ENCODE measurements at places on chromosomes 5 and 9. TPM values are rescaled to one million over a fixed set of nuclear protein-coding genes. Genes with fewer than 3 reads are reported as not detected.

The CSF2 gene
- total RNA-seq, result 0.85 TPM

The TAL2 gene
- total RNA-seq, result 0.46 TPM

The SH3GL2 gene
- not detected for total RNA-seq

The CDH9 gene
- not detected for total RNA-seq

The ENC1 gene
- 53.5 TPM for total RNA-seq

The LCP2 gene
- 40.0 TPM for total RNA-seq

The CARD9 gene
- 2.4 TPM for total RNA-seq

GRCh38 chr9:120925535-120926396 is 830 bp downstream of the TRAF1 start:
- peaks cover 40% of the 10 kb centered on the region for H3K4me1 ChIP-seq
- DNase-seq, result peak; percentile 86
- H3K27ac ChIP-seq, result peak overlapping the region; percentile 99
- peak overlapping the region; percentile 88 for H3K4me3 ChIP-seq
- H3K27me3 ChIP-seq, result no peaks in the 10 kb centered on the region
- no peaks in the 10 kb centered on the region for H3K36me3 ChIP-seq

- H3K27me3 ChIP-seq, result no peaks in the 10 kb centered on the region
- H3K36me3 ChIP-seq, result no peaks in the 10 kb centered on the region
- H3K4me1 ChIP-seq, result no peaks in the 10 kb centered on the region
- no peak overlapping the region for H3K4me3 ChIP-seq
- H3K27ac ChIP-seq, result no peak overlapping the region
Observed at GRCh38 chr5:175885813-175886212, 14.4 kb downstream of the CPLX2 start.

- H3K27me3 ChIP-seq, result no peaks in the 10 kb centered on the region
- no peaks in the 10 kb centered on the region for H3K4me1 ChIP-seq
- DNase-seq, result no peak
- no peak overlapping the region for H3K27ac ChIP-seq
Observed at GRCh38 chr9:18969128-18969527, 63.9 kb downstream of the SAXO1 start.

GRCh38 chr5:136749016-136749415 is 383.7 kb upstream of the TRPC7 start:
- DNase-seq, result no peak
- H3K4me1 ChIP-seq, result no peaks in the 10 kb centered on the region
- no peak overlapping the region for H3K4me3 ChIP-seq
- H3K36me3 ChIP-seq, result no peaks in the 10 kb centered on the region
- no peaks in the 10 kb centered on the region for H3K27me3 ChIP-seq

DNA sequence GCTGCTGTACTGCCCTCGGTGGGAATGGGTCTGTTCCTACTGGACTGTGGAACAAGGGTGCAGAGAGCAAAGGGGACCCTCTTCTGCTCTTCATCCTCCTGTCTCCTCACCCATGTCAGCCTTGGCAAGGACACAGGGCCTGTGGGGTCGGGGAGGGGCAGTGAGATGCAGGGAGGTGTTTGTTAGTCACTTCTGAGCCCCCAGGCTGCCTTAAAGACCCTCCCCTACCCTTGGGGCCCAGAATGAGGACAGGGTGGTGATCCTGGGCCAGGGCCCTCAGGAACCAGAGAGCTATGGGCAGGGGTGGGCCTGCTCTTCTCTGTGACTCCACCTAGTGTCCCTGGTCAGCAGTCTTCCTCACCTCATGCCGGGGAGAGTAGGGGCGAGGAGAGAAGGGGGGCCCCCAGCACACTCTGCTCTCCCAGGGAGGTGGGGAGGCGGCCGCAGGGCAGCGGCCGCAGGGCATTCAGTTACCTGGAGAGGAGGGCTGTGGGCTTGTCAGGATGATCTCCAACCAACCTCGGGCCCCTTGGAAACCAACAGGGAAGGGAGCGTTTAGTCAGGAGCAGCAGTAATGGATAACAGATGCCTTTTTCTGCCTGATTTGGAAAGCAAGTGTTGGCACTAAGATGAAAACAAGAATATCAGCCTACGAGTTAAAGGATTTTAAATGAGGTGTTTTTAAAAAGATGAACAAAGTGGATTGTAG is 62.0 kb upstream of the GARNL3 start:
- no peaks in the 10 kb centered on the region for H3K36me3 ChIP-seq
- no peak overlapping the region for H3K27ac ChIP-seq
- no peak for DNase-seq
- H3K27me3 ChIP-seq, result no peaks in the 10 kb centered on the region

- H3K36me3 ChIP-seq, result no peaks in the 10 kb centered on the region
- DNase-seq, result no peak
- no peak overlapping the region for H3K4me3 ChIP-seq
- H3K4me1 ChIP-seq, result peaks cover 4% of the 10 kb centered on the region
- H3K27ac ChIP-seq, result no peak overlapping the region
Observed at GRCh38 chr5:134451936-134452505, 40.3 kb upstream of the CDKN2AIPNL start.

GRCh38 chr5:8993031-8993430 is 552.8 kb downstream of the SEMA5A start:
- no peak overlapping the region for H3K27ac ChIP-seq
- H3K4me1 ChIP-seq, result no peaks in the 10 kb centered on the region
- no peaks in the 10 kb centered on the region for H3K27me3 ChIP-seq
- H3K36me3 ChIP-seq, result no peaks in the 10 kb centered on the region
- H3K4me3 ChIP-seq, result no peak overlapping the region

DNA sequence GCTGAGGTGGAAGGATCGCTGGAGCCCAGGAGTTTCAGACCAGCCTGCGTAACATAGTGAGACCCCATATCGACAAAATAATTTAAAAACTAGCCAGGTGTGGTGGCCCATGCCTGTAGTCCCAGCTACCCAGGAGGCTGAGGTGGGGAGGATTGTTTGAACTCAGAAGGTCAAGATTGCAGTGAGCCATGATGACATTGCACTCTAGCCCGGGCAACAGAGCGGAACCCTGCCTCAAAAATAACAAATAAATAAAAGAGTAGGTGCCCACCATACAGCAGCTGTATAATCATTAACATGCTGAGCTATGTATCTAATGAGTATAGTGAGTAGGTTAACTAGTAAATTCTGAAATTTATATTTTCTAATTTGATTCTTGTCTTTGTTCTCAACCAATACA is 11.0 kb upstream of the ATP6V0E1 start:
- no peak overlapping the region for H3K4me3 ChIP-seq
- H3K36me3 ChIP-seq, result no peaks in the 10 kb centered on the region
- DNase-seq, result no peak
- no peak overlapping the region for H3K27ac ChIP-seq
- no peaks in the 10 kb centered on the region for H3K4me1 ChIP-seq

GRCh38 chr9:14692470-14693250 is 572 bp downstream of the ZDHHC21 start:
- no peaks in the 10 kb centered on the region for H3K27me3 ChIP-seq
- H3K4me1 ChIP-seq, result peaks cover 16% of the 10 kb centered on the region
- no peak for DNase-seq
- H3K27ac ChIP-seq, result peak overlapping the region; percentile 66

DNA sequence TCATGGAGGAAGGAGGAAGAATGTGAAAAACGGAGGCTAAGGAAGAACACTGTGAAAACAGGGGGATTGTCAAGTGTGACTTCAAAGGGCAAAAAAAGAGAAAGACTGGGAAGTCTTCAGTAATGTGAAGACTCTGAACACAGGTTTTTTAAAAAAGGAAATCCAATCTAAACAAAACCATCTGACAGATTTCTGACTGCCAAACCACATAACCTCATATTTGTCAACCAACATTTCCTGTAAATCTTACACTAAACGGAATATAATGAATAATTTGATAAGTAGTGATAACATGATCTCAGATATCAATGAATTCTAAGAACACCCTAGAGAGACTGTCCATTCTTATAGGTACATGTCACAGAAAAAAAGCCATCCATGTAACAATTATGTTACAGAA is 124.7 kb downstream of the FBN2 start:
- no peak for DNase-seq
- no peak overlapping the region for H3K4me3 ChIP-seq
- no peaks in the 10 kb centered on the region for H3K27me3 ChIP-seq
- H3K4me1 ChIP-seq, result no peaks in the 10 kb centered on the region
- no peaks in the 10 kb centered on the region for H3K36me3 ChIP-seq

GRCh38 chr9:136304456-136304855 is 562 bp upstream of the CCDC187 start:
- H3K4me1 ChIP-seq, result peaks cover 3% of the 10 kb centered on the region
- no peak overlapping the region for H3K4me3 ChIP-seq
- H3K36me3 ChIP-seq, result no peaks in the 10 kb centered on the region
- H3K27ac ChIP-seq, result no peak overlapping the region
- no peaks in the 10 kb centered on the region for H3K27me3 ChIP-seq

DNA sequence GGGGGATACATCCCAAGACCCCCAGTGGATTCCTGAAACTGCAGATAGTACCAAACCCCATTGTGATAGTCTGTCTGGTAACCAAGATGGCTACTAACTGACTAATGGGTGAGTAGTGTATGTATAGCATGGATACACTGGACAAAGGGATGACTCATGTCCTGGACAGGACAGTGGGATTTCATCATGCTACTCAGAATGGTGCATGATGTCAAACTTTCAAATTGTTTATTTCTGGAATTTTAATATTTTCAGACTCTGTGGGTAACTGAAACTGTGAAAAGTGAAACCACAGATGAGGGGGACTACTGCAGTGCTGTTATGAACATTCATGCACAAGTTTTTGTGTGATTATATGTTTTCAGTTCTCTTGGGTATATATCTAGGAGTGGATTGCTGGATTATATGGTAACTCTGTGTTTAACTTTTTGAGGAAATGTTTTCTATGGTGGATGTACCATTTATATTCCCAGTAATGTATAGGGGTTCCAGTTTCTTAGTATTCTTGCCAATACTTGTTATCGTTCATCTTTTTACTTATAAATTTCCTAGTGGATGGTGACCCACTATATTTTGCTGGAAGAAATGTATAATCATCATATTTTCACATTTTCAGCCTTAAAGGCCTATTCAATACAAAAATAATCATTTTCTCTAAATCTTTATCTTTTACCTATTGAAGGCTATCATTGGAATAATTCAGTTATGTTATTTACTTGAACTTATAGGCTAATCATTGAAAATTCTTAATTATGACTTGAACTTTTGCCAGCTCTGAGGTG is 140.9 kb downstream of the NR3C1 start:
- DNase-seq, result peak; percentile 48
- no peaks in the 10 kb centered on the region for H3K27me3 ChIP-seq
- H3K4me1 ChIP-seq, result peaks cover 11% of the 10 kb centered on the region
- peak overlapping the region; percentile 42 for H3K27ac ChIP-seq
- no peaks in the 10 kb centered on the region for H3K36me3 ChIP-seq
- no peak overlapping the region for H3K4me3 ChIP-seq

GRCh38 chr9:6782345-6782744 is 24.6 kb downstream of the KDM4C start:
- no peak for DNase-seq
- no peaks in the 10 kb centered on the region for H3K27me3 ChIP-seq
- H3K4me3 ChIP-seq, result no peak overlapping the region
- no peak overlapping the region for H3K27ac ChIP-seq

DNA sequence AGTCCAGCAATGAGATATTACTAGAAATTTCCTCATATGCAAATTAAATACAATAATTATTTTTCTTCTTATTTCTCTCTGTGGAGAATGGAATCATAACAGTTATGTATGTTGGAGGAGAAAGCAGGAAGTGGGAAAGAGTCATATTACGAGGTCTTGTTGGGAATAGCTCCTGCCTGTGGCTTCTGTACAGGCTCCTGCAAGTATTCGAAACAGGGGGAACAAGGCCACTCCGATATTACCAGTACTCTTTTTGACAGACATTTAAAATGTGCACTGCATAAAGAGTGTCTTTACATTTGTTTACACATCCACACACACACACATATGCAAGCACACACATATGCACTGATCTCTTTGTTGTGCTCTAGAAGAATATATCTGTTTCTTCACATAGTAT is 812.0 kb upstream of the ZNF608 start:
- H3K4me3 ChIP-seq, result no peak overlapping the region
- no peak for DNase-seq
- H3K27me3 ChIP-seq, result no peaks in the 10 kb centered on the region
- no peaks in the 10 kb centered on the region for H3K36me3 ChIP-seq
- no peaks in the 10 kb centered on the region for H3K4me1 ChIP-seq

DNA sequence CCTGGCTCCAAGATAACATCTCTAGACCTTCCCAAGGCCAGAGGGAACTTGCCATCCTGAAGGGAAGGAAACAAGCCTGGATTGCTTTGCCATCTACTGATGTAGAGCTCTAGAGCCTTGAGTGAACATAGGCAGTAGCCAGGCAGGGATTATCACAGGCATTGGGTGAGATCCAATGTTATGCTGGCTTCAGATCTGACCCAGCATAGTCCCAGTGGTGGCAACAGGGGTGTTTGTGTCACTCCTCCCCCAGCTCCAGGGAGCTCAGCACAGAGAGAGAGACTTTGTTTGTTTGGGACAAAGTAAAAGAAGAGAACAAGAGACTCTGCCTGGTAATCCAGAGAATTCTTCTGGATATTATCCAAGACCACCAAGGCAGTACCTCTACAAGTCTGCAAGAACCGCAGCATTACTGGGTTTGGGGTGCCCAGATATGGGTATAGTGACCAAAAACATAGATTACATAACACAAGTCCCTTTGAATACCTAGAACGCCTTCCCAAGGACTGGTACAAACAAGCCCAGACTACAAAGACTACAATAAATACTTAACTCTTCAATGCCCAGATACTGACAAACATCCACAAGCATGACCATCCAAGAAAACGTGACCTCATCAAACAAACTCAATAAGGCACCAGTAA is 137.6 kb upstream of the DAPK1 start:
- H3K4me3 ChIP-seq, result no peak overlapping the region
- H3K27ac ChIP-seq, result no peak overlapping the region
- no peaks in the 10 kb centered on the region for H3K36me3 ChIP-seq
- H3K27me3 ChIP-seq, result no peaks in the 10 kb centered on the region
- H3K4me1 ChIP-seq, result no peaks in the 10 kb centered on the region
- no peak for DNase-seq

DNA sequence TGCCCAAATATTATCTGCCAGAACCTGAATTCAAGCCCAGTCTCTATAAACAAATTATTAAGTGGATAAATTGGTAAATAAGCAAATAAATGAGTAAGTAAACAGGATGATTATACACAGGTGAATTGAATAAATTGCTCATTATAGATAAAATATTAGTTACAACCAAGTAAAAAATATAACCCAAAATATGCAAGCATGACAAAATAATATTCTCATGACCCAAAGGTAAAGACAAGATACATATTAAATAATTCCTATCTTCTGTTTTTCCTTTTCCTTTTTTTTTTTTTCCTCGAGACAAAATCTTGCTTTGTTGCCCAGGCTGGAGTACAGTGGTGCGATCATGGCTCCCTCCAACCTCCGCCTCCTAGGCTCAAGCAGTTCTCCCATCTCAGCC is 21.2 kb upstream of the FSD1L start:
- no peaks in the 10 kb centered on the region for H3K4me1 ChIP-seq
- no peak overlapping the region for H3K4me3 ChIP-seq
- H3K27ac ChIP-seq, result no peak overlapping the region

DNA sequence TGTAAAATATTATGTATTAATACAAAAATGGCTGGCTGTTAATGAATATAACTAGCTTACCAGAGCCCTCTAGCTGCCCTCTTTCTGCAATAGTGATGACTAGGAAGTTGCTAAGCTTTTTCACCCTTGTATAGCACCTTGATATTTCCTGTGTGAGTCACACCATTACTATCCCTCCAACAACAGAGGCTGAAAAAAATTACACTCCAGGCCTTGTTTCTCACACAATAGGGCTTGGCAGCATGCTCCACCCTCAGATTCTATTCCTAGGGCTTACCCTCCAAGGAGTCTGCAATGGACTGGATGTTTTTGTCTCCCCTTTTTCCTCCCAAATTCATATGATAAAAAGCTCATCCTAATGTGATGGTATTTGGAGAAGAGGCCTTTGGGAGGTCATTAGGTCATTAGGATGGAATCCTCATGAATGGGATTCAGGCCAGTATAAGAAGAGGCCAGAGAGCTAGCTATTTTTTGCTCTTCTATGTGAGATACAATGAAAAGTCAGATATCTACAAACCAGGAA is 184.6 kb upstream of the MAP1B start:
- no peak overlapping the region for H3K4me3 ChIP-seq
- no peak for DNase-seq
- H3K36me3 ChIP-seq, result no peaks in the 10 kb centered on the region
- no peaks in the 10 kb centered on the region for H3K4me1 ChIP-seq
- H3K27me3 ChIP-seq, result no peaks in the 10 kb centered on the region
- no peak overlapping the region for H3K27ac ChIP-seq

Data from GM12878 (cell line).